Left renal pelvis (tissue), 4 donors: ENCODE measurements at places on chromosomes 13 and 19.

GRCh38 chr13:58979851-58980250, 1183.9 kb downstream of the DIAPH3 start:
- DNase-seq: no peak

- no peak for DNase-seq
Measured at GRCh38 chr13:76853481-76853880, 32.7 kb downstream of the KCTD12 start.

DNA sequence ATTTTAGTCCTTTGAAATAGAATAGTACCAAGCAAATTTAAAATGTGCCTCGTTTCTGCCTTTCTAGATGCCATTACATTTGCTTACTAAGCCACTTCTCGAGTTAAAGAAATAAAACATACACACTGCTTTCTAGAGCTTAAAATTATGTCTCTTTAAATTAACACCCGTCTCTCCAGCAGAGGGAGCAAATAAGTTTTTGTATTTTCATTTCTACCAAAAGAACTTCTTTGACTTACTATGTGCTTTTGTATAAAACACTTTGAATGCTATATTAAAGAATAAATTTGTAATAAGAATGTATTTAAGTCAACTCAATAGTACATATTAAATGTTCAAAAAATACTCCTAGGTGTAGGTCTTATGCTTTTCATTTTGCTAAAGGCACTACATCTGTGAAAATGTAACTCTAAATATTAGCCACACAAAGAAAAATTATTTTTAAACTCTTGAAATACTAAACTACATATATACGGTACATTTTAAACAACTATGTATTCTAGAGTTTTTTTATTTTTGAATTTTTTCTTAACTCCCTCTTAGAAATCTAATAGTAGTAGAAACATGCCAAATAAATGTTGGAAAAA, 269.3 kb upstream of the MIR17HG start:
- DNase-seq: no peak

DNA sequence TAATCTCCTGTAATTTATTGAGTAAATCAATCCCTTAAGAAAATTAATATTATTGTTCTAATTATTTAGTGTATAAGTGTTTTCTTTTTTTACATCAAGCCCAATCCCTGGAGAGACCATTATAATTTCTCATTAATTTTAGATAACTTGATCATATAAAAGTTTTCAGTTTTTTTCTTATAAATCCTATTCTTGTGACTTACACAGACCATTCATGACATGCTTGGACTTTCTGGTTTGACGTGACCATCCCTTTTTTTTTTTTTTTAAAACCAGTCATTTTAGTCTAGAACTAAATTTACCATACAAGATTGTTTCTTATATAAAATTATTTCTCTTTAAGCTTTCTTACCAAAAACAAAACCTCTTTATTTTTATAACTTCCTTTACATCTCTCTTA, 5.4 kb upstream of the MTRF1 start:
- DNase-seq: no peak

- DNase-seq: no peak
Measured at GRCh38 chr13:108525827-108526226, 103.6 kb upstream of the MYO16 start.

DNA sequence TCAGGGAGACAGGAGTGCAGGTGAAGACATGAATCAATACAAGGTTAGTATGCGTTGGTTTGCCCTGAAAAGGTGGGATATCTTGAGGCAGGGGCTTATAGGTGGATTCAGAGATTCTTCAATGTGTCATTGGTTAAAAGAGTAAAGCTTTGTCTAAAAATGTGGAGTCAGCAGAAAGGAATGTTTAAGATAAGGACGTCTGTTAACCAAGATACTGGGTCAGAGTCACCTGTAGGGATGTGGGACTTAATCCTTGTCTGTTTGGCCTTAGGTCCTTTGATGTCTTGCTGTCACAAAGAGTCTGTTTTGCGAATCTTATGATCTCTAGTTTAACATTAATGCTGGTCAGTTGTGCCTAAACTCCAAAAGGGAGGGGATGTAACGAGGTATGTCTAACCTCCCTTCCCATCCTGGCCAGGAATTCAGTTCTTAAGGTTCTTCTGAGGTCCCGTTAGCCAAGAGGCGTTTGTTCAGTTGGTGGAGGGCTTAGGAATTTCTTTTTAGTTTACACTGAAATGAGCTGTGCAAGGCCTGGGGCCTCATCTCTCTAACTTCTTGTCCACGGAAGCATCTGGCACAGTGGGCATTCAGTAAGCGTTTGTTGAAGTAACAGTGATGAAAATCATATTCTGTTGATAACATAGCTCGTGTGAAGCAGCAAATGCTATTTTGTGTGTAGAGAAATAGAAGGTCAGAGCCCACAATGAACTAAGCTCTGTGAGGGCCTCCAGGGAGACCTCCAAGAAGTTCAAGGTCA, 96.2 kb upstream of the RNF113B start:
- no peak for DNase-seq

GRCh38 chr19:48681127-48681470, 8.3 kb upstream of the NTN5 start:
- no peak for DNase-seq
